ENCODE measurements at places on chromosomes 16 and 17.

DNA sequence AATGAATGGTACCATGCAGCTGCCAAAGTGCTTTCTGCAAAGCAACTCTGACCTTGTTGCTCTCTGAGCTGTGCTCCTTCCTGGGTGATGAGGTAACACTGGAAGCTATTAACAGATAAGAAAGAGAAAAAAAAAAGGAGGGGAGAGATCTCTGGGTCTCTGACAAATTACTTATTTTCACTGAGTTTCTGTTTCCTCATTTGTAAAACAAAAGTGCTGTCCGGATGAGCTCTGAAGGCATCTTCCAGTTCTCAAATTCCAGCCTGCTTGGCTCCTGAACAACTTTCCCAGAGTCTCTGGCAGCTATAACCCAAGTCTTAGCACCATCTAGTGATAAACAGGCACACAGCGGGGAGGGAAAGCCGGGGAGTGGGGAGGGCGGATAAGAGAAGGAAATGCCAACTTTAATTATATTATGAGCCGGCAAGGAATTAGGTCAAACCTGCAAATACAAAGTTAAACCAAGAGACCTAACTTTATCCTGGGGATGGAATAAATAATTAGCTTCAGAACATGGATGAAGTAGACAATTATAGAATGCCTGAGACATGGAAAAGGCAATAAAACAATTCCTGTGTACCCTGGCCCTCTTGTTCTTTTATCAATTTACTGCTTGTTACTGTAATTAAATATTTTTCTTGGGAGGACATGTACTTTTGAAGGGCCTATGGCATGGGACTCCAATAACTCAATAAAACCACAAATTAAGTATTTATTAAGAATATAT lies 61.3 kb upstream of the KIFC3 start:
- peak; percentile 53 for DNase-seq

GRCh38 chr17:60153606-60154390 lies 4.0 kb downstream of the CA4 start:
- no peak for DNase-seq

GRCh38 chr16:10584981-10585438 lies 4.6 kb upstream of the EMP2 start:
- no peak for DNase-seq

DNA sequence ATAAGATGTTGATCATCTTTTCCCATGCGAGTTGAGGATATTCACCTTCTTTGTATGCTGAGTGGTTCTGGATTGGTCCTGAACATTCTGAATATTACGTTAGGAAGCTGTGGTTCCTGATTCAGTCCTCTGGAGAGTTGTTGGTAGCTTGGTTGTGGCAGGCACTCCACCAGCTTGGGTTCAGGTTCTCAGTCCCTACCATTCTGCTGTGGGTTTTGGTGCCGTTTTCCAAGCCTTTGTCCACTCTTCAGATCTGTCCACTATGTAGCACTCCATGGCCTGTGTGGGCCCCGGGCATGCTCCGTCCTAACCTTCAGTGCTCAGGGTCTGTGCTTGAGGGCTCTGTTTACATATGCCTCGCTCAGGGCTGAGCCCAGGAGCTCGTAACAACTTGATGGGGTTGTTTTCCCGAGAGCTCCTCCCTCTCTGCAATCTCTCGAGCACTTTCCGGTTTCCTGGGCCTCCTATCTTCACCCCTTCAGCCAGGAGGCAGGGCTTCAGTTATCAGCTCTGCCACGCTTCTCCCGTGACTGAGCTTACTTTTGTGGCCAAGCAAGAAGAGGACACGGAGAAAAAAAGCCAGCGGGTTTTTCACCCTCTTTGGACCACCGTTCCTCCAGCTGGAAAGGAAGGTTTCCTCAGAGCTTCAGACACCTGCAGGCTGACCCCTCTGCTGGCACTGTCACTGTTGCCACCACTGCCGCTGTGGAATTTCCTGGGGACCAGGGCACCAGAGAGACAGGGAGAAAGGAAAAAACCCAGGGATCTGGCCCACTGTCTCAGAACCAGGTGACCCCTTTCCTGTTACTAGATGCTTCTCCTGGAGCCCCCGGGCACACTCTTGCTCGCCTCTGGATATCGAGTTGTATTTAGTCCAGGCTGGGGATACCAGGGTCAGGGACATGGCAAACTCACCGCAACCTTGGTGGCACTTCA lies 19.6 kb downstream of the KIAA0513 start:
- DNase-seq, result no peak

DNA sequence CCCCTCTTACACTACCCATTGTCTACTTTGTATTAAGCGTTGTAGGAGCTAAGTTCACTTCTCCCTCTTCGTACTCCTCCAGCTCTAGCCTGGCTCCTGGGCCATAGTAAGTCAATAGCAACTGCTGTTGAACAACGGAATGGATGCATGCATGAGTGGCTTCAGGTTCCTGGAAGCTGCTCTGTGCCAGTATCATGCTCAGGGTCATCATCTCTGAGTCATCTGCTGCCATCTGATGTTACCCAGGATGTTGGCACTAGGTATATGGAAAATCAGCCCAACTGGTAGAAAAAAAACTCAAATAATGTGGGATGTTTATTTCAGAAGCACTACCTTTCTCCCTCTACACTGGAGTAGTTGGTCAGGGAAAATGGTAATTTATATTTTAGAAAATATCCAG lies 536.8 kb downstream of the NPIPA7 start:
- DNase-seq, result no peak

GRCh38 chr17:76404976-76405563 lies 20.7 kb downstream of the SPHK1 start:
- no peak for DNase-seq

DNA sequence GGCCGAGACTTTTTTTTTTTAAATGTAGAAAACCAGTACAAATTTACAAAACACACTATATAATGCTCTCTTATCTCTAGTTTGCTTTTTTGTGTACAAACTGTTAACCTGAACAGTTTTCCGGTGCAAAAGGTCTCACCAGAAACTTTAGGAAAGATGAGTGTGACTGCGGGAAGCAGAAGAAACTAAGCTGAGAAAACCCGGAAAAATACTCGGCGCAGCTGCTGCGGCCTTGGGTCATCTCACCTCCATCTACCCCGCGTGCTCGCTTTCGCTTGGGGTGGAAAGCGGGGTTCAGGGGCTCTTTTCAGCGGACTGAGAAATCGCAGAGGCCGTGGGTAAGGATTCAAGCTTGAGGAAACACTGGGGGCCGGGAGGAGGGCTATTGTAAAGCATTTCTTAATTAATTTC lies 1.8 kb downstream of the SALL1 start:
- DNase-seq, result no peak

- no peak for DNase-seq
Observed at GRCh38 chr17:41339571-41340172, 11.0 kb downstream of the KRT33A start.

- no peak for DNase-seq
Observed at GRCh38 chr16:55667753-55668152, 12.0 kb downstream of the SLC6A2 start.

DNA sequence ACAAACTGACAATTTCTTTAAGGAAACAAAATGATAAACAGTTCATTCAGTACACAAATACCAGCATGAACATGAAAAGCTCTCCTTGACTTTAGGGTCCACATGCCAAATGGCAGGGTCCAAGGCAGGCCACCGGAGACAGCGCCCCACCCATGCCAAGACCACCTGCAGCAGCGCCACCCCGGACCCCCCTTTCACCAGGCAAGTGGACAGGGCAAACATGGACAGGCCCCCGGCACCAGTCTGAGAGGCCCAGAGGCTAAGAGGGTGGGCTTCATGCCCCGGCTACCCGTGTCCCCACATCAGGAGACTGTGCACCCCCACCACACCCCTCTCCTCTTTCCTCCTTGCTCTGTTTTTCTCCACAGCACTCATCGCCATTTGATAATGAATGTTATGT lies 14.7 kb upstream of the ASGR2 start:
- DNase-seq, result no peak

DNA sequence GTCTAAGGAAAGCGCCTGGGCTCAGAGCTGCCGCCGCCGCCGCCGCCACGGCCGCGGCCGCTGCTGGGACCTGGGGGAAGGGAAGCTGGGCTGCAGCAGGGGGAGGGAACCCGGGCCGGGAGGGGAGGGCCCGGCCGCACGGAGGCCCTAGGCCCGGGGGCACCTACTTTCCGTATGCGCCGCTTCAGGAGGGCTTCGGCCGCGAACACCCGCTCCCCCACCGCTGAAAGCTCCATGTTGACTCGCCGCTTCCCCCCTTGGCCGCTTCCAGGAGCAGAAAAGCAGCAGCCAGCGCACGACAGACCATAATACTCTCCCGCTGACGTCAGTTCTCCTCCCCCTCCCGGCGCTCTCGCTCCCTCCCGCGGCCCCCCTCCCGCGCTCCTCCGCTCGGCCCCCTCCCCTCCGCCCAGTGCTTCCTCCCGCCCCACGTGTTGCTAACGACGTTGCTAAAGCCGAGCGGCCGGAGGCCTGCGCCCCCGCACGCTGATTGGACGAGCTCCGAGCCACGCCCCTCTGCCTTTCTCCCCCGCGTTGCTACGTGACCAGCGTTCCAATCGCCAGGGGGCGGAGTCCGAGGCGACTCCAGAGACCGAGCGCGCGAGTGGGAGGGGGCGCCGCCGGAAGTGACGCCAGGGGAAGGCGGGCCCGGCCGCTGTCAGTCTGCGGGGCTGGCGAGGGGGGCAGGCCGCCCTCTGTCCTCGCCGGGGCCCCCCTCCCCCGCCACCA lies at the start of gene CBX8:
TSS of gene CBX8 (minus strand) at position 315 of the 729 bp plus-strand sequence. CDS start at position 236, 79 bp downstream.
- DNase-seq, result peak; percentile 96

GRCh38 chr16:56606476-56607108 lies 1.8 kb upstream of the MT2A start:
- no peak for DNase-seq

DNA sequence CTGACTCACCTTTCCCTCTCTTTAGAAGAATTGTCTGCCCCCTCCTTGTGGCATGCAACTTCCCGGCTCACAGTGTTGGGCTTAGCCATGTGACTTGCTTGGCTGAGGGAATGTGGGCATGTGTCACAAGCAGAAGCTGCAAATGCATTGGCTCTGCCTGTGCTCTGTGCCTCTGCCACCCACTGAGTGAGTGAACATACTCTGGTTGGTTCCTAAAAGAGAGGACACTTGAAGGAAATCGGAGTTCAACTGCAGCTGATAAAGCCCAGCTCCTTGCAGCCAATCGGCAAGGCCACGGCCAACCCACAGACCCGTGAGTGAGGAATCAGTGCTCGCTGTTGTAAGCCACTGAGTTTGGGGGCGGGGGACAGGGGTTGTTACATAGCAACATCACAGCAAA lies 10.9 kb upstream of the GINS2 start:
- DNase-seq, result no peak

- DNase-seq, result no peak
Observed at GRCh38 chr17:17703140-17703919, 22.1 kb downstream of the RAI1 start.

DNA sequence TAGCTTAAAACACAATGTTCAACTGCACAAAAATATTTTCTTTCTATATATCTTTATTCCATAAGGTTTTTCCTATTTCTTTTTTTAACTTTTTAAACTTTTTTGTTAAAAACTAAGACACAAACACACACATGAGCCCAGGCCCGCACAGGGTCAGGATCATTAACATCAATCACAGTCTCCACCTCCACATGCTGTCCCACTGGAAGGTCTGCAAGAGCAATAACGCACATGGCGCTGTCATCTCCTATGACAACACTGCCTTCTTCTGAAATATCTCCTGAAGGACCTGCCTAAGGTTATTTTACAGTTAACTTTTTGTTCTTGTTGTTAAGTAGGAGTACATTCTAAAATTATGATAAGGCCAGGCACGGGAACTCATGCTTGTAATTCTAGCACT lies 4.1 kb downstream of the CFAP20 start:
- DNase-seq, result no peak

- DNase-seq, result no peak
Observed at GRCh38 chr17:28896884-28897768, at the start of gene FLOT2. Gene FLOT2 (minus strand): TSS chr17:28897733. CDS start chr17:28897574, 159 bp downstream.

DNA sequence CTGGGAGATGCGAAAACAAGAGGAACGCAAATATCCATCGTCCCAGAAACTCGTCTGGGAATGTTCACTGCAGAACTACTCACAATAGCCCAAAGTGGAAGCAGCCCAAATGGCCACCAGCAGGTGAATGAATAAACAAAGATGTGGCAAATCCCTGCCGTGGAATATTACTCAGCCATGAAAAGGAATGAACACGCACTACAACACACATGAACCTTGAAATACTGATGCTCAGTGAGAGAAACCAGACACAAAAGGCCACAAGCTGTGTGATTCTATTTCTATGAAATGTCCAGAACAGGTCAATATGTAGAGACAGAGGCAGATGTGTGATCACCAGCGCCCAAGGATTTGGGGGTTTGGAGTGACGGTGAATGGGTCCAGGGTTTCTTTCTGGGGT lies 169.8 kb downstream of the IRF8 start:
- no peak for DNase-seq

GRCh38 chr17:66952681-66953629 lies 11.6 kb upstream of the CACNG4 start:
- DNase-seq, result no peak

- DNase-seq, result no peak
Observed at GRCh38 chr16:56679078-56679730, 3.1 kb upstream of the MT1X start.

DNA sequence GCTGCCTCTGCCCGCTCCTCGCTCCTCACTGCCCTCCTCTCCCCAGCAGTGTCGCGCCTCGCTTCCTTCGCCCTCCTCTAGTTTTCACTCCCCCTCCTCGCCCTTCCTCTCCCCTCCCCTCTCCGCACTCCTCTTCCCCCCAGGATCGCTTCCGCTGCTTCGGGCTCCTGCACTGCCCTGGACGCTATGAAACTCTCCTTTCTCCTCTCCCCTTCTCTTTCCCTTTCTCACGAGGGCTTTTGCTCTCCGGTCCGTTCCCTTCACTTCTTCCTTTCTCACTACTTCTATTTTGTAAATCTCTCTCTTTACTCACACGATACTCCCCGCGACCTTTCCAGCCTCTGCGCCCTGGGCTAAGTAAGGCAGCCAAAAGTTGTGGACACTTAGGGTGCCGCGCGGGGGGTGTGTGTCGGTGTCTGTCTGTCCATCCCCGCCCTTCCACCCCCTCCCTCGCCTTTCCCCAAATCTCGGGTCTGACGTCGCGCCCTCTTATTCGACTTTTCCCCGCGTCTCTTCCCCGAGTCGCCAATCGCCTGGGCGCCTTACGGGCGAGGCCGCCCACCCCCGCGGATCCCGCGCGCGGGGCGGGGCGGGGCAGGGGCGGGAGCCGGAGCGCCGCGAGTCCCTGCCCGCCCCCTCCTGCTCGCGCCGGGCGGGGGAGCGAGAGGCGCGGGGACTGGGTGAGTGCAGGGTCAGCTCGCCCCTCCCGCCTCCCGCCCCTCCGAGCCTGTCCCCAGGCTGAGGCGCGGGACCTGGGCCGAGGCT lies at the start of gene IRX3:
TSS of gene IRX3 (minus strand) at position 422 of the 765 bp plus-strand sequence. CDS start 737 bp downstream, outside the sequence.
- DNase-seq, result no peak

DNA sequence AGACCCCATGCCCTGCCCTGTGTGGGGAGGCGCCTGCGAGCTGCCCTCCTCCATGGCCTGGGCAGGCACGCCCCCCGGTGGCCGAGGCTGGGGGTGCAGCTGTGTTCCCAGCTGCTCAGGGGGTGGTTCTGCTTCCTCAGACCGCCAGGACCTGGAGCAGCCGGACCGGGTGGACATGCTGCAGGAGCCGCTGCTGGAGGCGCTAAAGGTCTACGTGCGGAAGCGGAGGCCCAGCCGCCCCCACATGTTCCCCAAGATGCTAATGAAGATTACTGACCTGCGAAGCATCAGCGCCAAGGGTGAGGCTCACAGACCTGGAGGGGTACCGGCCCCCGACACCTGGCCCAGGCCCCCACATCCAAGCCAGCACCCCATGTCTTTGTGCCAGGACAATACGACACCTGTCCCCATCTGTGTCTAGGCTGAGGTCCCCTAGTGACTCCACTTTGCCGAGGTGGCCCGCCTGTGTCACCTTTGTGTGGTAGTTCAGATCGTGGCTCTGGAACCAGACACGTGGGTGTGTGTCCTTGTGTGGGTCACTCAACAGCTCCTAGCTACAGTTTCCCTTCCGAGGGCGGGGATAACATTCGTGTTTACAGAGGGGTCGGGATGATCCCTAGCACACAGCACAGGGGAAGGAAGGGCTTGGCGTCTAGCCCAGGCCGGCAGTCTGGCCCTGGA lies 9.3 kb downstream of the GJD3 start:
- no peak for DNase-seq

Measured in non-pigmented ciliary epithelial cell (primary cell).